ENCODE measurements at places on chromosomes 1 and 21.

GRCh38 chr21:41726970-41727783 is 39.7 kb downstream of the RIPK4 start:
- DNase-seq: no peak

- DNase-seq: no peak
Observed at GRCh38 chr1:161836018-161836417, 69.9 kb downstream of the ATF6 start.

GRCh38 chr1:238783633-238784032 is 602.7 kb upstream of the CHRM3 start:
- DNase-seq: no peak

- no peak for DNase-seq
Observed at GRCh38 chr1:28640766-28641165, 2.1 kb downstream of the TAF12 start.

GRCh38 chr1:201783572-201783971 is 45.4 kb upstream of the IPO9 start:
- DNase-seq: no peak

- no peak for DNase-seq
Observed at GRCh38 chr1:61419196-61419595, 305.7 kb downstream of the TM2D1 start.

DNA sequence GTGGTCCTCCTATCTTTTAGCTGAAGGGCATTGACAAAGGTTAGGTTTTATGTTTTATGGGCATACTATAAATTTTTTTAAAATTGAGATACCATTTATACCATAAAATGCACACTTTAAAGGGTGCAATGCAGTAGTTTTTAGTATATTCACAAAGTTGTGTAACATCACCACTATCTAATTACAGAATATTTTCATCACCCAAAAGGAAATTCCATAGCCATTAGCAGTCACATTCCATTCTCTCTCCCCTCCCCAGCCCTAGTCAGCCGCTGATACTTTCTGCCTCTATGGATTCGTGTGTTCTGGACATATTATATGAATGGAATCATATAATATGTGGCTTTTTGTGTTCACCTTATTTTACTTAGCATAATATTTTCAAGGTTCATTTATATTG is 135.8 kb upstream of the B3GALT2 start:
- DNase-seq: no peak

- peak; percentile 97 for DNase-seq
Observed at GRCh38 chr1:155001675-155002463, 733 bp upstream of the ZBTB7B start.

DNA sequence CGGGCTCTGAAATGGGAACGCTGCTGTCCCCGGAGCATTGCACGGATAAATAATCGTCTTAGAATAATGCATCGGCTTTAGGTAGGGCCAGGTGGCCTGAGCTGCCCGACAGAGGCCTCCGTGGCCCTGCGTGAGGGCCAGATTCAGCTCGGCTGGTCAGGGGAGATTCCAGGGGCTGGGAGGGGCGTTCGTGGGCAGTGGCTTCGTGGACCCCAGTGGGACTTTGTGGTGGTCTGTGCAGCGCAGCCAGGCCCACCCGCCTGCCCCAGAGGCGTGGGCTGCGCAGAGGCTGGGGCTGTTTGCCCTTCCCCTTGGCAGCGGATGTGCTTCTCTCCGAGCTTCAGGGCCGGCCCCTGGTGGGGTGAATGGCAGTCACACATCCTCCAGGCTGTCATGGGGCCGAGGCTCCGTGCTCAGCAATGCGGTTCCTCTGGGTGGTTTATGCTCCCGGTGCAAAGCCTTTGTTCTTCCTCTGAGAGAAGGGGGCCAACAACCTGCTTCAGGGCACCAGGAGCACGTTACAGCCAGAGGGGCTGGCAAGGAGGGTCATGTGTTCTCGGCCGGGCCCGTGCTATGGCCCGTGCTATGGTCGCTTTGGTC is 104.5 kb downstream of the PRDM16 start:
- no peak for DNase-seq

GRCh38 chr1:28099050-28099769 is 10.8 kb upstream of the EYA3 start:
- DNase-seq: no peak

DNA sequence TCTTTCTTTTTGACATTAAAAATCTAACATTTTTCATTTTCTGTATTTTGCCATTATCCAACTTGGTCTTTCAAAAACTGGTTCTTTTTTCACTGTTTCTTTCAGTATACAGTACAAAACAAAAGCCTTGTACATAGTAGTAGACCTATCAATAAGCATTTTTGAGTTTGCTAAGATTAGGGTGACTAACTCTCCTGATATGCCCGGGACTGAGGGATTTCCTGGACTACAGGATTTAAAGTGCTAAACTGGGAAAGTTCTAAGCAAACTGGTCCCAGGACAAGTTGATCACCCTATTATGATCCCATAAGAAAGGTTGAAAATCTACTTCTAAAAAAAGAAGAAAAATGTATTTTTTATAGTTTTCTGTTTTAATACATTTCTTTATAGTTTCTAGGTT is 120.9 kb downstream of the USP25 start:
- no peak for DNase-seq

DNA sequence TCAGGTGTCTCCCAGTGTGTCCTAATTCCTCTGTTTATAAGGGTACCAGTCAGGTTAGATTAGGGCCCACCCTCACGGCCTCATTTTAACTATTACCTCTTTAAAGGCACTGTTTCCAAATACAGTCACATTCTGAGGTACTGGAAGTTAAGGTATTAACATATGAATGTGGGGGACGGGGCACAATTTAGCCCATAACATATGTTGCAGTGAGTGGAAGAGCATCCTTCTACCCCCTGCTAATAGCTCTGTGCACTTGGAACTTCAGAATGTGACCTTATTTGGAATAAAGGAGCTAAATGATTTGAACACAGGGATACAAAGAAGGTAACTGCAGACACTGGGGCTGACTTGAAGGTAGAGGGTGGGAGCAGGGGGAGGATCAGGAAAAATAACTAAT is 67.3 kb upstream of the ADGRL2 start:
- no peak for DNase-seq

DNA sequence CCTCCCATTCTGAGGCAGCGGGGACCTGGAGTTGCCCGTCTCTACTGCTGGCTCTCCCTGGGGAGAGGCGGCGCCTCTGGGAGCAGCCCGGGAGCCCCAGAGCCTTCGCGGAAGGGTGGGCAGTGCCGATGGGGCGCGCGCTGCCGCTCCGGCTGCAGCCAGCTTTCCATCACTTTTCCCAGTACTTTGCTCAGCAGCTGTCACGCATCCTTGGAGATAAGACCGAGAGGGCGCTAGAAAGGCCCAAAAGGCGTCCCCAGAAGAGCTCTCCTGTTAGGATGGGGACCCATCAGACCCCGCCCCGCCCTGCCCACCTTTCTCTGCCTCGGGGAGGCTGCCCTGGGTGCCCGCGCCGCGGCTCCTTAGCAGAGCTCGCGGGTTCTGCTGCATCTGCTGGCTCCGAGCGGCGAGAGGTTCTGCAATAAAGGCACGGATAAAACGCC is 534 bp downstream of the KCNH1 start:
- DNase-seq: peak; percentile 0

DNA sequence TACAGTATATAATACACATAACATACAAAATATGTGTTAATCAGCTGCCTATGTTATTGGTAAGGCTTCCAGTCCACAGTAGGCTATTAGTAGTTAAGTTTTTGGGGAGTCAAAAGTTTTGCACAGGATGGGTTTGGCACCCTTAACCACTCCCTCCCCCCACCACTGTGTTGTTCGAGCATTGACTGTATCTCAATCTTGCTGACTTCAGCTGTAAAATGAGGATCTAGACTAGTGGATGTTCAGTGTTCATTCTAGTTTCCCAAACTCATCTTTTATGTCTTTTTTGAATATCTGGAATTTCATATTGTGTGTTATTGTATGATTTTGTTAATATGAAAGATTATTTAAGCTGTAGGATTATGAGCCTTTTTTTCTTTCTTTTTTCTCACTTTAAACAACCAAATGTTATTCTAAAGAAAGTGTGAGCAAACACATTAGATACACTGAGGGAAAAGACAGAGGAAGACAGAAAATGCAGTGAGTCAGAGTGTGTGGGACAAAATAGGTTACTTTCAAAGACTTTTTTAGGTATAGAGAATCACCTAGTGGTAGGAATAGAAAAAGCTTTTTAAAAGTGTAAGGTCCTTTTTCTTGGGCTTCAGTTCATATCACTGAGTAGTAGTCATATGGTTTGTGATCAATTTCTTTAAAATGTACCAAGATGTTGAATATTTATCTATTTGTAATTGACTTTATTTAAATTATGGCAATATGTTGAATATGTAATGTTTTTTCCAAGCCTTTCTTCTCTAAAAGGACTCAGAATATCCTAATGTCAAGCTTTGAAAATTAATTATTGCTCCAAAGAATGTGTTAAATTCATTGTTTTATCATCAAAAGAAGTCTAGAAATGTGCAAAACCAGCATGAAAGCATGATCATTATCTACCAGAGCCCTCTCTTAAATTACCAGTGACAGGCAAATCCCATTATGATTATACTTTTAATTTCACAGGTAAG is 17.9 kb upstream of the CENPF start:
- DNase-seq: no peak

GRCh38 chr1:67441183-67441582 is 11.0 kb upstream of the SERBP1 start:
- peak; percentile 24 for DNase-seq

- no peak for DNase-seq
Observed at GRCh38 chr21:16580661-16581060, 850.9 kb downstream of the USP25 start.

DNA sequence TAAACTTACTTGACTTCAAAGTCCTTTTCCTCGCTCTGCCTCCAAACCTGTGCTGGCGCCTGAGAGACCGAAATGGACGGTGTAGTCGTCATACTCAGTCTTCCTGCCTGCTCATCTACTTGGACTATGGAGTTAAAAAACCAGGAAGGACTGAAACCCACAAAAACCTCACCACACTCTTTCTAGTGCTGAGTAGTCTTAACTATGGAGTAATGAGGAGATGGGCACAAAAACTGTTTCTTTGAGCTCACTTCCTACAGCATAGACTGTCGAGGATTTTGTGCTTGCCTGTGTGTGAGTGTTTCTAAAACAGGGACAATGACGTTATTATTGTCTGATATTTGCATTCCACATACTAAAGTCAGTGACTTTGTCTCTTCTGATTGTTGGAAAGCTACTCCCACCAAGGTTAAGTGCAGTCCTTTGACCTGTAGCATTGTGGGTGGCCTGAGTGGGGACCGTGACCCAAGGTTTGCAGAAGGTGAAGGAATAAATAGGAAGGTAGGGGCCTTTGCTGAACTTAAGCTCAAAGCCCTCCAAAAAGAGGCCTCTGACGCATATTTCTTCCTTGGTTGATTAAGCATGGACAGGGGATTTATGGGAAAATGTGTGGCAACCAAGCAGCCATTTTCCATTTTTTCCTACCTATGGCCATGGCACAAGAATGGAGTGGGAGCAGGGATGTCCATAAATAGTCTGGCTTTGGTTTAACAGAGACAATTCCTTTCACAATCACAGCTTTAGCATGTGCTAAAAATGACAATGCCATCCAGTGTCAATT is 109.6 kb downstream of the ZBTB18 start:
- DNase-seq: no peak

DNA sequence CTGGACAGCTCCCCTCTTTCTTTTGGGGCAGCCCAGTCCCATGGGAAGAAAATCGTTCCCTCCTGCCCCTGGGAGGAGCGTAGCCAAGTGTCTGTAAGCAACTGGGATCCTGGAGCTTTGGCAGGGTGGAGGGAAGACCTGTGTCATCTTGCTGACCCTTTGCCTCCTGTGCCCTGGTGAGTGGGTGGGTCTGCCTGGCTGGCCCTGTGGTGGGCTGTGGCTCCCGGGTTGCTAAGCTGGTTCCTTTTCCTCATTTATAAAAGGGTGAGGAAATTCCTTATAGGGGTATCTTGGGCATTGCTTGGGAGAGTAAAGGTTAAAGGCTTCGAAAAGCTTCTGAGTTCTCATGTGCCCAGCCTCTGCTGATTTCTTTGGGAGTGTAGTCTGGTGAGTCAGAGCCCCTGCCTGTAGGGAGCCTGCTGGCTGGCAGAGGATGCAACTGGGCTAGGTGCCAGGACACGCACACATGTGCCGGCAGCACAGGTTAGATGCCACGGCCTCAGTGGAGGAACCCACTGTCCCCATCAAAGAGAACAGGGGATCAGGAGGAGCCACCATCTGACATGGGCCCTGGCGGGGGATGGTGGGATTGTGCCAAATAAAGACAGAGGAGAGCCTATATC is 85.2 kb downstream of the ARHGEF10L start:
- DNase-seq: no peak

DNA sequence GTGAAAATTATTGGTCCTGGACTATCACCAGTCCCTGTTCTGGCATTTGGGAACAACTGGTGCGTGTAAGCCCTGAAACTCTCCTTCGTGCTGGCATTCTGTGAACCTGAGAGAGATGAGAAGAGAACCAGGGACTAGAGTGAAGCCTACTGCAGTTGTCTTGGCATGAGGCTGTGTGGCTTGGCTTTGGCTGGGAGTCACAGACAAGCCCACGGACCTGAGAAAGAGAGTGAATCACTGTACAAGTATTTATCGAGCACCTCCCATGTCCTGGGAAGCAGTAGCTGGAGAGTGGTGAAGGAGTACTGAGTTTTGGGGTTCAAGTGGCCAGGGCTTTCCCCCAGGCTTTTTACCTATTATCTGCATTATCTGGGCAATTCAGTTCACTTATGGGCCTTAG is 63.3 kb downstream of the FGGY start:
- no peak for DNase-seq

- DNase-seq: no peak
Observed at GRCh38 chr1:111503585-111504060, at the start of the genes ADORA3 and TMIGD3. Gene ADORA3, minus strand, starts transcription at chr1:111503633. Its CDS starts 279 bp downstream, at chr1:111503354. Gene TMIGD3, minus strand, starts transcription at chr1:111503633. Its CDS starts 279 bp downstream, at chr1:111503354.

DNA sequence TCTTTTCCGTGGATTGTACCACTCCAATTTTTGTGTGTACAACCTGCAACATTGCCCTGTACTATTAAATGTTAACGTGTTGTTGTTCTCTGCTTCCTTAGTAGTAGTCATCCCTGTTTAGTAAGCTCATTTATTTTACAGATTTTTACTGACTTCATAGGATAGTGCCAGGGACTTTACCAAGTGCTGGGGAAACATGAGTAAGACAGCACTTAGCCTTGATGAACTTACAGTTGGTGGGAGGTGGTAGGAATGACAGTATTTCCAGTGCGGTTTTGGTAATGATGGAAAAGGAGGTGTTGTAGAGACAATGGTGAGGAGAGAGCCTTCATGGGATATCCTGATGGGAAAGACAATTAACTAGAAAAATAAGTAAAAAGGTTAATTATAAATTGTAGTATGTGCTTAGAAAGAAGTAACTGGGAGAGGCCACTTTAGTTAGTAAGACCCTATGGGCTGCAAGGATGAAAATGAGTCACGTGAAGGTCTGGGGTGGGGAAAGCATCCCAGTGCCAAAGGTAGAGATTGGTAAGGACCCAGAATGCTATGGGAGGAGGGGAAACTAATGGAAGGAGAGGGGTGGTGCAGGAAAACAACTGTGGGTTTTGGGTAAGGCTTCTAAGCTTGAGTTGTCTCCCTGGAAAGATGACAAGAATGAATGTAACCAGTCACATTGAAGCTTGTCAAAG is 1.7 kb downstream of the RLF start:
- DNase-seq: no peak

- no peak for DNase-seq
Observed at GRCh38 chr1:166489356-166489669, 322.5 kb upstream of the FAM78B start.

DNA sequence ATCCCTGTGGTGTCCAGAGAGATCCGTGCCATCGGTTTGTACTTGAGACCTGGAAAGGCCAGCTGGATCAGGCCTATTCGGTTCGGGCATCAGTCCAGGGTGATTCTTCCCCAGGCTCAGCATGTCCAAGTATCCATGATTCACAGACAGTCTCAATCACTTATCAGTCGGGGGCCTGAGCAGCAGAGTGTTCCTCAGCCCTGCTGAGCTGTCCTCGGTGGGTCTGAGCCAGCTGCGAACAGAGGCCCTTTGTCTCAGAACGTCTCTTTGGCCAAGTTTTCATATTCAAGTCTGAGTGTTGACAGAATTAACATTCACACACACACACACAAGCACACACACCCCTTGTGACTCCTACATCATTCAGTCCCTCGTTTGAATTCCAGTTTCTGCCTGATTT is 33.4 kb upstream of the OSBPL9 start:
- no peak for DNase-seq
